Fibroblast of upper back skin (primary cell): ENCODE measurements at places on chromosomes 5 and 9.

GRCh38 chr5:96172436-96172835 is 210.8 kb upstream of the ELL2 start:
- DNase-seq = peak; percentile 97

DNA sequence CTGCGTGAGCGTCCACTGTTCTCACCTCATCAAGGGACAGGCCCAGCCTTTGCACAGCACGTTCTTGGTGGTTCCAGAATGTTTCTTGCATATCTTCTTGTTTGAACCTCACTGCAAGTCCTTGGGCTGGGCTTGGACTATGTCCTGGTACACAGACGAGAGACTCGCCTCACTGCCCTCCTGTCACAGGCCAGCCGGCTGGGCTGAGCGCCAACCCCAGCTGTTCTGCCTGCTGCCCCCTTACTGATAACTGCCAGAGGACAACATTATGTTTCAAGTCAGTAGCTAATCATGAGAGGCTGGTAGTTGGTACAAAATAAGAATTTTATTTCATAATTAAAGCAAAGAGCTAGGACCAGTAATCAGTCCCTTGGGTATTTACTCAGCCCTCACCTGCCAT is 52.8 kb upstream of the LRRTM2 start:
- DNase-seq = no peak

GRCh38 chr5:59732301-59732700 is 161.2 kb downstream of the PDE4D start:
- no peak for DNase-seq

DNA sequence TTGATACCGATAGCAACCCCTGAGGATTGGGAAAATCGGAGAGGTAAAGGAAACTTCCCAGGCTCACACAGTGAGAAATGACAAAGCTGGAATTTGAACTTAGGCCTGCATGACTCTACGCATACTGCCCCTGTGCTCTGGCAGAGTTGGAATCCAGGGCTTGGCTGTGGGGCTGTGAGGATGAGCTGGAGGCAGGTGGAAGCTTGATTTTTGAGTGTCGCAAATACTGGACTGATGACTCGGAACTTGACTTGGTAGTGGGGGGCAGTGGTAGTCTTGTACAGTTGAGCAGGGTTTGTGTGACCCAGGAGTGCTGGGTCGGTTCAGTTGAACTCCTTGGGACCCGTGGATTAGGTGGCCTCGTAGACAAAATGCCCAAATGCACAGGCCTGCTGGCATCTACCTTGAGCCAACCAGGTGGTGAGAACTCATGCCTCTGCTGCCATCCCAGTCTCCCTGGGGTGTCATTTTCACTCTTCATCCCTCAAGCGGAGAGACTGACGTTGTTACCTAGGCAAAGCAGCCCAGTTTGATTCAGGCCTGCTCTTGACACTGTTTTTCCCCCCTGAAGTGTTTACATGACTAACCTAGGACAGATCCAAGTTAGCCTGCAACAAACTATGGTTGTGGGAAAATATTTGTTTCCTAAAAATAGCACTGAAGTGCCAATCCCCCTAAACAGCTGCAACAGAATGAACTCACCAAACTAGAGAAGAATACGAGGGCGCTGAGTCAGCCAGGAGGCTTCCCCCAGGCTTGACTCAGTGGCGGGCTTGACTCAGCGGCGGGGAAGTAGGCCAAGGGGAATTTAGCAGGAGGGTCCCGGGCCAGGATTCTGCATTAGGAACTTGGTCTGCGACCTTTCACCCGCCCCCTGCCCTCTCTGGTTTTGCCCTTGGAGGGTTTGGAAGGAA is 45.7 kb upstream of the ORM1 start:
- DNase-seq = peak; percentile 94

GRCh38 chr5:96703384-96703920 is 41.3 kb downstream of the CAST start:
- DNase-seq = no peak

DNA sequence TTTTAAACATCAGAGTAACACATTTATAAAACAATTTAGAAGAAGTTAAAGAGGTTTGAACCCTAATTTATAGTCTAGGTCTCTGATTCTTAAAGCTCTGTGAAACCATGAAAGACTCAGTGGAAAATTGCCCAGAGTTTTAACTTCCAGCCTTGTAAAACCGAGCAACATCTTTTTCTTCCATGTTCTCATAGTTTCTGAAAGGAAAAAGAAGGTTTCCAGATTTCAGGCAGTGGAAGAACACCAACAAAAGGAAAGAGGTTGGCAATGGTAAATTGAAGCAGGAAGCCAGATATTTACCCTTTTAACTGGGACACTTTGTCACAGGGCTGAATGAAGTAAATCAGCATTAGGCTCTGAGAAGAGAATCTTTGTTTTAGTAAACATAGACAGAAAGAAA is 1999.3 kb downstream of the MAT2B start:
- DNase-seq = no peak

GRCh38 chr9:79120941-79121340 is 450.8 kb upstream of the TLE4 start:
- DNase-seq = no peak

GRCh38 chr9:20989923-20990341 is 41.5 kb downstream of the HACD4 start:
- no peak for DNase-seq

GRCh38 chr5:155616779-155617392 is 603.3 kb downstream of the KIF4B start:
- peak; percentile 22 for DNase-seq

DNA sequence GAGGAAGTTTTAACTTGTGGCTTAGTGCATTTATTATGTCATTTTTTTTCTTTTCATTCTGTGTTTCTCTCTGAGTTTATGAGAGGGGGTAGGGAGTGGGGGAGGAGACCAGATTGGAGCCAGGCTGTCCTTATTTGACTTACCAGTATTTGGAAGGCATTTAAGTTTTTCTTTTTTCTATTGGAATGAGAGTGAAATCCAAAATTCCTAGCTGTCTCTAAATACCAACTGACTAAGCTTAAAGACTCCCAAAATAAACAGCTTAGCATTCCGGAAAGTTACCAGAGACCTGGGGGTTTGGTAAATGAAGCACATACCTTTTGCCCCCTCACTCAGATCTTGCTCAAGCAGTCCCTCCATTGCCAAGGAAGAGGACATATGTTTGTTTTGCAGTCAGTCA is 581.9 kb upstream of the BRINP1 start:
- DNase-seq = peak; percentile 94

- peak; percentile 90 for DNase-seq
Observed at GRCh38 chr5:167937635-167937998, 353.8 kb upstream of the WWC1 start.

DNA sequence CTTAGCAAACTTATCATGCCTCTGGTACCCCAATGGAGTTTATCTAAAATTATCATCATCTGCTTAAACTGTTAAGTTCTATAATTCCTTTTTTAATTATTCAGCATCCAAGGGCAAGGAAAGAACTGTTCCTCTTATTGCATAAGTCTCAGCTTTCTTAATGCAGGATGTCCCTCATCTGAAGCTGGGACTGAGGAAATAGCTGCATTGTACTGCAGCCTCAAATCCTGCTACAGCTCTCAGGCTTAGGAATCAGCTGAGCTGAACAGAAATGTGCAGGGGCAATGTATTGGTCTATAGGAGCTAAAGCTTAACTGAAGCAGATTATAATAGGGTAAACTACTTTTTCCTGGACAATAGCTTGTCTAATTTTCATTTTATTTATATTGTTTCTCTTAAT is 48.0 kb downstream of the HAPLN1 start:
- no peak for DNase-seq

DNA sequence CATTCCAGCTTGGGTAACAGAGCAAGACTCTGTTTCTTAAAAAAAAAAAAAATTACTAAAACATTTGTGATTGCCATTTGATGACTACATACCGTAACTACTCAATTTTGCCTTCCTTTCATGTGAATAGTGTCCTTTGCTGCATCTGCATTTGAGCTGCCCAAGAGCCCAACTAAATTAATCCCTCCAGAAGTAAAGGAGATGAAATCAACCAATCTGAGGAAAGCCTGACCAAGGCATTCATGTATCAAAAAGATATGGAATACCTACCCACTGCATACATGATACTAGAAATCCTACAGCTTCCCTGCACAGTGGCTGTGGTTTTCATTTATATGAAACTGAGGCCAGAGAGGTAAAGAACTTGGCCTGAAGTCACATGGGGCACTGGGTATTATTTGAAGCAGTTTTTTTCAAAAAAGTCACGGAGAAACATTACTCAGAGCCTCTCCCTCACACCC is 177.5 kb downstream of the AOPEP start:
- DNase-seq = peak; percentile 77

DNA sequence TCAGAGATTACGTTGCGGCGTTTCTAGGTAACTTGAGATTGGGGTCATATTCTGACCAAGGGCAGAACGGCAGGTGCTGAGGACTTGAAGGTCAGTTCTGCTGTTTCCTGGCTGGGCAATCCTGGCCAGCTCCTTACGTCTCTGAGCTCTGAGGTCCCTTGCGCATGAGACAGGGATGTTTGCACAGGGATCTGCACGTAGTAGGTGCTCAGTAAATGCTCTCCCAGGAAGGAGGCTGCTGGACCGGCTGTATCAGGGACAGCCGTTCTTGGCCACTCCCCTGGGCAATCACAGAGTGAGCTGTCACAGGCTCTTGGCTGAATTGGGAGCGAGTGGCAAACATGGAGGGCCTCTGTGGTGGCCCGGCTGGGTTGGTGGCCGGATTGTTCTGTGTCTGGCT is 8.3 kb downstream of the NCS1 start:
- DNase-seq = no peak

- DNase-seq = no peak
Observed at GRCh38 chr9:83449166-83449565, 89.0 kb downstream of the FRMD3 start.

- DNase-seq = no peak
Observed at GRCh38 chr9:95284162-95285080, 33.1 kb downstream of the FANCC start.

DNA sequence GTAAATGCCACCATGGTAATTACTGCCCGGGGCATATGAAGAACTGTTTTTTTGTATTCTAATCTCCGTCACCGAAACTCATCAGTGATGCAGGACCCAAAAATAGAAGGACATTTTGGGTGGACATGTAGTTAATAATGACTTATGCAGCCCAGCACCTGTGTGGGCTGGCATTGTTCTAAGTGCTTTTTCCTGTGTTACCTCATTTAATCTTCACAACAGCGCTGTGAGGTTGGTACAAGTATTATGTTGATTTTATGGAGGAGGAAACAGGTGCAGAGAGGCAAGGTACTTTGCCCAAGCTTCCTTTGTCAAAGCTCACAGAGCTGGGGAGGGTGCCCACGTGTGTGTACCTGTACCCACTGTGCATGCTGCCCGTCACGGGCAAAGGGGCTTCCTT is 58.4 kb downstream of the DAPK1 start:
- DNase-seq = no peak

- DNase-seq = peak; percentile 10
Observed at GRCh38 chr5:173882632-173883031, 5.5 kb upstream of the CPEB4 start.

DNA sequence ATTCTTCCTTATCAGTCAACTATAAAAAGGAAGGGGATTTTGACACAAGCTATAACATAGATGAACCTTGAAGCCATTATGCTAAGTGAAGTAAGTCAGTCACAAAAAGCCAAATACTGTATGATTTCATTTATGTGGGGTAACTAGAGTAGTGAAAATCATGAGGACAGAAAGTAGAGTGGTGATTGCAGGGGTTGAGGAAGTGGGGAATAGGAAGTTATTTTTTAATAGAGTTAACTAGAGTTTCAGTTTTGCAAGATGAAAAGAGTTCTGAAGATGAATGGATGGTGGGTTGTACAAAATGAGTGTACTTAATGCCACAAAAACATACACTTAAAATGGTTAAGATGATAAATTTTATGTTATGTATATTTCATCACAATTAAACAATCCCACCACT is 65.4 kb upstream of the FAM174A start:
- DNase-seq = no peak

DNA sequence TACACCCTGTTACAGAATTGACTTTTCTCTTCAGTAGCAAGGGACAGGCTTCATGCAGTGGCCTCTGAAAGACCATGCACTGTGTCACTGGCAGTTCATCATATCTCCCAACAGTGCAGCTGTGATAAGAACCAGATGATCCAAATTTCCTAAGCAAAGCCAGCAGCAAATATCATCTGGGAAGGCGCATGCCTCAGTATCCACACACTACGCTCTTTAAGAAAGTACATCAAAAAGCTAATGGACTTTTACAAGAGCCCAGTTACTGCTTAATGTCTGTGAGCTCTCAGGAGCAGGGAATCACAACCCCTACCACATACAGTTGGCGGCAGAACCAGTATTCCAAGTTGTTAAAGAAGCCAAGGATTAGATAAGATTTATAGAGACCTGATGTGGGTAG is 25.1 kb downstream of the ADAMTSL1 start:
- no peak for DNase-seq

DNA sequence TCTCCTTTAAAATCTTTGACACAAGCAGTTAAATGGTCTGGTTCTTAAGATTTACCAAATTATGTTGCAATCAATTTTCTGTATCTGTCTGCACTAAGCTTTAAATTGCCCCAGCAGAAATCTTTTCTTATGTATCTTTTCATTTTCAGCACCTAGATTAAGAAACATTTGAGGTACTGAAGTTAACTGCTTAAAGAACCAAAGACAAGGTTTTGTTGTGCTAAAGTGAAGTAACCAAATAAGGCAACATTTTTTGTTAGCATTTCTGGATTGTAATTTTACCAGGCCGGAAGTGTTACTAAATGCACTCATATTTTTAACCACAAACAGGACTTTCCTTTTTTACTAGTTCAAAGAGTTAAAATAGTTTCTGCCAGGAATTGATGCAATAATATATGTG is 24.1 kb upstream of the MTAP start:
- peak; percentile 82 for DNase-seq

DNA sequence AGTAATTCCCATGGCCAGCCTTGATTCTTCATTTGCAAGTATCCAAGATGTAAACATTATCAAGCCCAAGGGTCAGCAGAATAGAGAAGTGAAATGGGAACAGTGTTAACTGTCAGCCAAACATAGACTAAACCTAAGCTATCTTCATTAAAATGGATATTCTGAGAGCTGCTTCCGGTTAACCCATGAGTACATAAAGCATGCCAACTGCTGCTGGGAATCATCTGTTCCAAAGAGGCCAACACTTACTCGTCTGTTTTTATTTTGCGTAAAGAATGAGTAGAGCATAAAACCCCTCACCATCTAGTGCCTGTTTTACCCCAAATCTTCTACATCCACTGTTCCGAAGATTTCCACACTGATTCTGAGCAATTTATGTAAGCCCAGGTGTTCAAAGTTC is 257.6 kb downstream of the GLIS3 start:
- DNase-seq = no peak

DNA sequence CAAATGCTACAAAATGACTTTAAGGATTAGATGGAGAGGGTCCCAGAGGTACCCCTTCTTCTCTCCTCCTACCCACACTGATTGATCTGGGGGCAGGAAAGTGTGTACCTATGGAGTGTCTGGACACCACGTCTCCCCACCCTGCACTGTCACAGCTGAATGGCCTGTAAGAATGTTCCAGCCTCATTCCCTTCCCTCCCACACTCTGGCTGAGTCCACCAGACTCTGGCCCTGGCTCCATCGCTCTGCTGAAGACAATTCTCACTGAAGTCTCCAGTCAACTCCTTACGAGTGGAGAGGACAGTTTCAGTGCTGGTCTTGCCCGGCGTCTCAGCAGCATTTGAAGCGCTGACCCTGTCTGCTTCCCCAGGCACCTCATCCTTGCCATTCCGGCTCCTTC is 105.8 kb downstream of the TTLL11 start:
- DNase-seq = no peak
